Right atrium auricular region (tissue), 2 donors: ENCODE measurements at places on chromosomes 2 and 18. TPM values are rescaled to one million over a fixed set of nuclear protein-coding genes. Genes with fewer than 3 reads are reported as not detected.

- DNase-seq = no peak
Measured at GRCh38 chr2:98134172-98135005, 47.4 kb downstream of the VWA3B start.

Gene KIAA1328
- total RNA-seq = 7.2 TPM

- no peak for DNase-seq
Measured at GRCh38 chr2:100629309-100629708, 66.5 kb downstream of the PDCL3 start.

Gene FEV
- not detected for total RNA-seq

GRCh38 chr2:96089356-96090195 is 26.8 kb downstream of the ADRA2B start:
- DNase-seq = peak; percentile 54

Gene MARCO
- 1.6 TPM for total RNA-seq

DNA sequence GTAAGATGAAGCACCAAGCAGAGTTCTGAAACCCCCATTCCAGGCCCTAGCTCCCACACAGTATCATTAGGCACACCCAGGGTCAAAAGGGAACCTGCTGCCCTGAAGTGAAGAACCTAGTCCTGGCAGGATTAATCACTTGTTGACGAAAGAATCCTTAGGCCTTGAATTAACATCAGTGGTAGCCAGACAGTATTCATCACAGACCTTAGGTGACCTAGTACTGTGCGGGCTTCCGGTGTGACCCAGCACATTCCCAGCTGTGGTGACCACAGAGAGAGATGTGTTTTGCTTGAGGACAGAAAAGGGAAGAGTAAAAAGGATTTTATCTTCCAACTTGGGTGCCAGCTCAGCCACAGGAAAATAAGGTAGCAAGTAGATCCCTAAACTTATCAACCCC is 1071.4 kb upstream of the FAM98A start:
- no peak for DNase-seq

GRCh38 chr18:21362831-21363230 is 120.8 kb downstream of the GREB1L start:
- no peak for DNase-seq

- no peak for DNase-seq
Measured at GRCh38 chr2:81647715-81648230, 1343.2 kb upstream of the LRRTM1 start.

Gene IL36A
- not detected for total RNA-seq

Gene ZC3H6
- total RNA-seq = 12.7 TPM

Gene LRP2
- total RNA-seq = 14.8 TPM

Gene REEP1
- 29.4 TPM for total RNA-seq

Gene CNDP1
- total RNA-seq = not detected

- no peak for DNase-seq
Measured at GRCh38 chr2:182077448-182078142, 91.9 kb downstream of the PPP1R1C start.

DNA sequence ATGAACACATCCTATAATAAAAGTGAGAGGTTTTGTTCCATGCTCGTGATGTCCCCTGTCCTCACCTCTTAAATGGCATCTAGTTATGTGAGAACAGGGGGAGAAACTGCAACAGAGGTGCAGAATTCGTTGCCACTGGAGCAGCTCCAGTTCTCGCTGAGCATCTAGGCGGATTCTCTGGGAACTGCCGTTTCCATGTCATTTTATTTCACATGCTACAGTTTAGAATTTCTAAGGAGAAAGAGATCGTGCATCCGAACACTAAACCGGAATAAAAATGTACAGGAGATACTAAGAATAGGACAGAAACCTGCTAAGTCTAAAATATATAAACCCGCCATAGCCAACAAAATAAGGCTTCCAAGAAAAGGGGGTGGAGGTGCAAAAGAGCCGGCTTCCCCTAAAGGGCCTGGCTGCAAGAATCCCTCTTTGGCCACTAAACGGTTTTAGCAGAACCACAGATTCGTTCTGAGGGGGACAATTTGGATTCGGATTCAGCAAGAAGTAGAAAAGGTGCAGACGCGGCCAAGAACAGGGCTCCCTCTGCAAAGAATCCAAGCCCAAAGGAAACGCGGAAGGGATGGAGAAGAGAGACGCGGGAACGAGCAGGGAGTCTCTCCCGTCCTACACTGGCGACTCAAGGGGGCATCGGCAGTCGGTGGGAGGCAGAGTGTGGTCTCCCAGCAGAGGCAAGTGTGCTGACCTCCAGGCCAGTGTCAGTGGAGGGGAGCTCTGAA is 1.3 kb downstream of the TMEM163 start:
- DNase-seq = no peak

Gene STK16
- total RNA-seq = 7.0 TPM
